ENCODE measurements at places on chromosomes 3 and 15.

DNA sequence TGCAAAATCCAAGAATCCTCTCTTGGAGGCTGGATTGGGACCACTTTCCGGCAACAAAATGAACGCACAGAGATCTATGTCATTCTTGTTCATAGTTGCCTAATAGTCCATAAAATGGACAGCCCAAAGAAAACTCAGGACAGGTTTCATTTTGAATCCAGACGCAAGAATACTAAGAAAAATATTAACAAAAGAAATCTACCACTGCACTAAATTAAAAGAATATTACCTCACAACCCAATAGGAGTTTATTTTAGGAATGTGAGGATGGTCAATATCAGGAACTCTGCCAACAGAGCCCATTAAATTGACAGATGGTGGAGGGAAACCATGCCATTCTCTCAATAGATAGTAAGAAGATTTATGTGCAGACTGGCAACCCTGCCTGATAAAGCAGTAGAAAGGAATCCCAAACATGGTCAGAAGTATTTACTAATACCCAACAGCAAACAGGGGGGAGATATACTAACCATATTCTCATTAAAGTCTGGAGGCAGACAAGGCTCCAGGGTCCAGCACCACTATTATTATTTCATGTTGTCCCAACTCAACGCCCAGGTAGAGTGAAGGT is 127.6 kb downstream of the SMAD6 start:
- no peak for DNase-seq

DNA sequence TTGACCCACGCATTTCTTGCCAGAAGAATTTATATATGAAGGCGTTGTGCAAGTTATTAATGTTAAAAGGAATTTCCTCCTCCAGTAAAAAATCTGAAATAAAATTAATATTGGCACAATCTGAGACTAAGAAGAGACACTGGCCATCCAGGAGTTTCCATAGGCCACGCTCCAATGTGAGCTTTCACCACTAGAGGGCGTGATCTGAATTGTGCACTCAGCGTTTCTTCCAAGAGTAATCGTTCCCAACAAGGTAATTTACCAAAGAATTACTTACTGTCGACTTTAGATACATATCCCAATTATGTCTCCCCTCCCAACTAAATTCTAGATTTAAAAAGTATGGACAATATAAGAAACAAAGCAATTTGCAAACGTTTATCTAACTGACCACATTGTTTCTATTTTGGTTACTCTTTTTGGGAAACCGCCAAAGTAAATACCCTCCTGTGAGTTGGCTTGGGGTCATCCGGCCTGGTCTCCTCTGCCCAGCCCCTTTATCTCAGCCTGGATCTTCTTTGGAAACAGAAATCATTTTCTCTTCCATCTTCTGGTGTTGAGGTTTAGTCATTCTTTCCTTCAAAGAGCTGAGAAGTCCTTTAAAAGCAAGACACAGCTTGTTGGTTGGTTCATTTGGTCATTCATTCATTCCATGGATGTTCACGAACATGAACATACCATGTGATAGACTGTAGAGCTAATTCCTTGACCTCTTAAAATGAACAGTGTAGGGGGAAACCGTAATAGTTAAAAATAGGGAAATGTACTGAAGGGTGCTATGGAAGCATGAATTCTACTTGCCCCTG is 26.2 kb downstream of the POLR2M start:
- peak; percentile 21 for DNase-seq

DNA sequence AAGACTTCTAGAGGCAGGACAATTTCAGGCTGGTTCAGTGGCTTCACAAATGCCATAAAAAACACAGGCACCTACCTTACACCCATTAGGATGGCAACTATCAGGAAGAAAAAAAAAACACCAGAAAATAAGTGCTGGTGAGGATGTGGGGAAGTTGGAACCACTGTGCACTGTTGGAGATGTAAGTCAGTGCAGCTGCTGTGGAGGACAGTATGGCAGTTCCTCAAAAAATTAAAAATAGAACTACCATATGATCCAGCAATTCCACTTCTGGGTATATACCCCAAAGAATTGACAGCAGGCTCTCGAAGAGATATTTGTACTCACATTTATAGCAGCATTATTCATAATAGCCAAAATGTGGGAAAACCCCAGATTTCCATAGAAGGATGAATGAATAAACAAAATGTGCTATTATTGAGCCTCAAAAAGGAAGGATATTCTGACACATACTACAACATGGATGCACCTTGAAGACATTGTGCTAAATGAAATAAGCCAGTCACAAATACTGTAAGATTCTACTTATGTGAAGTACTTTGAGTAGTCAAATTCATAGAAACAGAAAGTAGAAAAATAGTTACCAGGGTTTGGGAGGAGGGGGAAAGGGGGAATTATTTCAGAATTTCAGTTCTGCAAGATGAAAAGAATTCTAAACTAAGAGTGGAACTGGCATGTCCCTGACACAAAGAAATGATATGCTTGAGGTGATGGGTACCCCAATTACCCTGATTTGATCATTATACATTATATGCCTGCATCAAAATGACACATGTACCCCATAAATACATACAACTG is 40.9 kb downstream of the NR1D2 start:
- DNase-seq: no peak

GRCh38 chr3:102224171-102224570 is 210.6 kb upstream of the ZPLD1 start:
- peak; percentile 11 for DNase-seq

DNA sequence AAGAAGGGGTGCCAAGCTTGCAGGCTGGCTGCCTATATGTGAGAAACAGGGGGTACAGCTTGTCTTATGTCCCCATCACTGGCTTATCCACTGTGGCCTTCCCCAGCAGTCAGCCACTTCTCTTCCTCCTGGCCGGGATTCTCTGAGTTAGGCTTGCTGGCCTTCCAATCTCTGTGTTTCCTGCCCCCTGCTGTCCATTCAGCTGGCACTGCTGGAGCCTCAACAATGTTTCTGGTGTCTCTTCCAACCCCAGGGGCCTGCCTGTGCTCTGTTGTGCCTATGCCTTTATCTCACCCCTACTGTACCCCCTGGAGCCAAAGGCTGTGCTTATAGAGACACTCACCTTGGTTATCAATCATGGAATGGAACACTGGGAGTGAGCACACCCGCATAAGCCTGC is 36.5 kb downstream of the ANAPC13 start:
- no peak for DNase-seq

- no peak for DNase-seq
These were observed 43.0 kb downstream of the GASK1A start for GRCh38 chr3:43022121-43022520.

- no peak for DNase-seq
These were observed 28.2 kb upstream of the KCNMB3 start for GRCh38 chr3:179278932-179279693.

- no peak for DNase-seq
These were observed 103.3 kb downstream of the STT3B start for GRCh38 chr3:31636049-31636448.

- DNase-seq: no peak
These were observed 59.7 kb upstream of the CCDC50 start for GRCh38 chr3:191269289-191270085.

DNA sequence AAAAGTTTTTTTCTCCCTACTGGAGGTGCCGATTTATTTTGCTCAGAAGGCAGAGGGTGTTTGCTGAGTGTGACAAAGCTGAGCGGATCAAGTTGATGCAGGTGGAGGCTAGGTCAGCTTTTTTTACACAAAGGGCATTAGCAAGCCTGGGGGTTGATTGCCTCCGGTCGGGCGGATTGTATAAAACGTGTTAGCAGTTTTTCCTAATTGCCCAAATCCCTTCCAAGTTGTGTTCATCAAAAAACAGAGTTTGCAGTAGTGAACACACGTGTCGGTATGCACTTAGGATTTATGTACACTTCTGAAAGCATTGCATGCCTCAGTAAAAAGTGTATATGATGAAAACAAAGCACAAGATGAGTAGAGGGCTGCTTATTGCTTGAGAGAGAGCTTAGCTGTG is 2.6 kb downstream of the GPR160 start:
- no peak for DNase-seq

- DNase-seq: no peak
These were observed 161.4 kb upstream of the LRTM1 start for GRCh38 chr3:55089211-55089610.

GRCh38 chr3:177498037-177498857 is 301.0 kb upstream of the TBL1XR1 start:
- DNase-seq: no peak

- DNase-seq: no peak
These were observed 227.7 kb downstream of the FOXP1 start for GRCh38 chr3:71355862-71356261.

- no peak for DNase-seq
These were observed 30.3 kb downstream of the SEC61A1 start for GRCh38 chr3:128082546-128082945.

DNA sequence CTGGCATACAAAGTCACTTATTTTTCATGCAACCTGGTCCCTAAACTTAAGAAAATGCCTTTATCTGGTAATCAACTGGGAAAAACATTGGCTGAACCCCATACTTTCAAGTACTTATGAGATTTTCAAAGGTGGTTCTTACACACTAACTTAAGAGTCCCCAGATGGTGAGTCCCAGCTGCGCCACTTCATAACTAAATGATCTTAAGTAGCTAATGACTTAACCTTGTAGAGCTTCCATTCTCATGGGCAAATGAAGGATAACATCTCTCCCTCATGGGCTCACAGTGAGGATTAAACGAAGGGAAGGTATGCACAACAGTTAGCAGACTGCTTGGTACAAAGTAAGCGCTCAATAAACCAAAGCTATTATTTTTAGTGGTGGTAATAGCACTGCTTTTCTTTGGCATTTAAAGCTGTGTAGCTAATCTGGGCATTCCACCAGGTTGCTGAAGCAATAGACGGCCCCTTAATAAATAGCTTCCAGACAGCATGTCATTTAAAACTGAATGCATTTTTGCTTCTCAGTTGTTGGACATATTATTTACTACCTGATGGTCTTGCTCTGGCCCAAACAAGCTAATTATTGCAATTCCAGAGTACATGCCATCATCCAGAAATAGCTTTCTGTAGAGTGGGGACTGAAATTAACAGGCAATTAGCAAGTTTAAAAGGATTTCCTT is 55.4 kb downstream of the LIPC start:
- DNase-seq: no peak

DNA sequence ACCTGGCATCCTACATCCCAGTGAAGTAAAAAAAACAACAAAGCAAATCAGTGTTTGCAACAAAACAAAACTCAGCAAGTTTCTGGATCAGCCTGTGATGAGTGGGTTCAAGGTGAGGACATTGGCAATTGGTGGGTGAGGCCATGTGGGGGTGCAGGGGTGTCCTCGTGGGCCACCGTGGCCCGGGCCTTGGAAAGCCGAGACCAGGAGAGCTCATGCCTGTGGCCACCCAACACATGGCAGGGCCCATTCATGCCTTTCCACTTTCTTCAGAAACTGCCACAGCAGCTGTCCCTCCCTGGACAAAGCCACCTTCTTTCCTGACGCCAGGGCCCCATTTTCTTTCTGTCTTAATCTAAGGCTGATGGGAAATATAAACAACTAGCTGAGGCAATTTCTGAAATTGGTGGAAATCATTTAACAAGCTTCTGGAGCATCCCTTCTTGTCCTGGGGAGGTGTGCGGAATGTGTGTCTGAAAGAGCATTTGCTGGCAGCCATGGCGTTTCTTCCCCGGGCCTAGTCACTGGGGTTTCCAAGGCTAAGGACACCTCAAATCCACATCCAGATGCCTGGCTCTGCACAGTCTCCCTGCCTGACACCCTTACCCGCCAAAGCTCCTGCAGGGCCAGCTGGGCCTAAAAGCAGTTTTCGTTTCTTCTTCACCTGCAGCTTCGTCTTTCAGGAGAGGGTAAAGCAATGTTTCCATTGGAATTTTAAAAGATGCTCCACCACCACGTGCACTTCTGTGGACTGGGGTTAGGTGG is 34.1 kb upstream of the SFMBT1 start:
- DNase-seq: no peak

- no peak for DNase-seq
These were observed 2.7 kb upstream of the TMEM212 start for GRCh38 chr3:171840445-171840810.

DNA sequence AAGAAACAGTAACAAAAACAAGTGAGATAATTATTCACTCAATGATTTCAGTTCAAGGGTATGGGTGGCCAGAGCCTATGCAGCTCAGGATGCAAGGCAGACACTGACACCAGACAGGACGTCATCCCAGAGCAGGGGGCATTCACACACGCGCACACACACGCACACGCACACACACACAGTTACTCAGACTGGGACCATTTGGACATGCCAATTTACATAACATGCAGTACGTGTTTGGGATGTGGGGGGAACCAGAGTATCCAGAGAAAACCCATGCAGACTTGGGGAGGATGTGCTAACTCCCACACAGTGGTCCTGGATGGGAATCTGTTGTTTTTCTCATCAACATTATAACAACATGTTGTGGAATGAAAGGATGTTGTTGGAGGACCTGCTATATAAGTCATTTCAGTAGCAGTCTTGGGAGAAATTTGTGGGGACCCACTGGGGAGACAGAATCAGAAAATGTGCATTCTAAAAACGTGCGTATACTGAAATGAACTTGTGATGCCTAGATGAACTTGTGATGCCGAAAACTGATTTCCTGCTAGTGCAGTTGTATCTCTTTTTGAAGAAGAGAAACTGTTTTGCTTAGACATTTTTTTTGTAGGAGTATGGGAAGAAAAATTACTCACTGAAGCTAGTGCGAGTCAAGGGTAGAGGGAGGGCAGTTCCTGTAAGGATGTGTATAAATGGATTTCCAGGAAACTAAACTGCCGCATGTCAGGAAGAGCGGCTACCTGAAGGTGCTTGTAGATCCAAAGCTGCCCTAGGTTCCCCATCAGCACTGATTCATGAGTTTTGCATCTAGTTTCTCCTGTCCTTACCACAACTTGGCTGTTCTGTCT is 25.2 kb downstream of the CD200 start:
- DNase-seq: no peak

GRCh38 chr15:39455471-39455991 is 125.3 kb upstream of the THBS1 start:
- DNase-seq: peak; percentile 59

DNA sequence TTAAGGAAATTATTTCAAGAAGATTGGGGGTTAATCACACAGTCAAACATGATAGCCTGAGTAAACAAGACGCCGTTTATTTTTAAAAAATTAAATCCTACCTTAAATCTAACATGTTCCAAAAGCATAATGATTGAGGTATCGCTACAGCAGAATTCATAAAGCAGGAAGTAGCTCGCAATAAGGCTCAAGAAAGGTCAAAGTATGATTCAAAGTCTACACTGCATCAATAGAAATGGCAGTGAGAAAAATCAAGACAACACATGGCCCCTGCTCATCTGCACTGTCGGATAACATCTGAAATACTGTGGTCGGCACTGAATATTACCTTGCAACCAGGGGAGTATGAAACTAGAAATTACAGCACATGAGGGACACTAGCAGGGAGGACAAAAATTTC is 93.2 kb downstream of the SMARCC1 start:
- DNase-seq: no peak

DNA sequence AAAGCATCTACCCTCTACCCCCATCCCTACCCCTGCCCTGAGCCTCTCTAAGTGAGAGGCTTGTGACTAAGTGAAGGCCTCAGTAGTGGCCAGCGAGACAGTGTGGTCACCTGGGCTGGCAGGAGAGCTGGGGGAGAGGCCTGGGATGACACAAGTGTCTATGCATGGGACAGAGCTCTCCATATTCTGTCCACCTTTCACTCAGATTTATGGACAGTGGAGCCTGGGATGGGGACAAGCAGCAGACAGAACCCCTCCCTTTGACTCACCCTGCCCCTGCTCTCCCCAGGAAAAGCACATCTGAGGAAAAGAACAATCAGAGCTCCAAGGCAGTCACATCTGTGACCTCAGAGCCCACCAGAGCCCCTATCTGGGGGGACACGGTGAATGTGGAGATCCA is 26.0 kb downstream of the CCDC33 start:
- no peak for DNase-seq
